Karpas-422 (cell line): ENCODE measurements at places on chromosomes 7 and 10. TPM values are rescaled to one million over a fixed set of nuclear protein-coding genes. Genes with fewer than 3 reads are reported as not detected.
A peak's percentile ranks its signal among the peaks of the same experiment; 100 is the strongest.

DNA sequence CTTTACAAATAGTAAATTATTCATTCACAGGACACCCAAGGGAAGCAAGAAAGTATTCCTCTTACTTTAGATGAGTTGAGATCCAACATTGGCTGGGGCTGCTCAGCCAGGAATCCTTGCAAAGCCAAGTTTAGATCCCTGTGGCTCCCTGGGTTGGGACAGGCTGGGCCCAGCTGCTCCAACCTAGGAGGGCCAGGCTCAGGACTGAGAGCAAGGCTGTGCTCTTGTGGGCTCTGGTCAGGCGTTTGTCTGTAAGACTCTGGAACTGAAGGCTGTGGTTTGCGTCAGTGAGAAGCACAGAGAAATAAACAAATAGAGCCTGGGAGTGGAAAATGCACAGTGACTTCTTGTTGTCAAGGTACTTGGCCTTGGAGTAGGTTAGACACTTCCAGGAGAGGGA, 53.2 kb upstream of the TMEM273 start:
- H3K36me3 ChIP-seq, result no peaks in the 10 kb centered on the region
- no peaks in the 10 kb centered on the region for H3K27me3 ChIP-seq
- no peak overlapping the region for H3K4me3 ChIP-seq

Gene SSC4D
- not detected in 2 replicates for total RNA-seq

- DNase-seq, result peak; percentile 75
- no peaks in the 10 kb centered on the region for H3K27me3 ChIP-seq
- no peaks in the 10 kb centered on the region for H3K36me3 ChIP-seq
These were observed 83.4 kb downstream of the ZRANB1 start for GRCh38 chr10:125025341-125025740.

Gene RAPGEF5
- 80.1 and 81.6 TPM in 2 replicates for total RNA-seq

DNA sequence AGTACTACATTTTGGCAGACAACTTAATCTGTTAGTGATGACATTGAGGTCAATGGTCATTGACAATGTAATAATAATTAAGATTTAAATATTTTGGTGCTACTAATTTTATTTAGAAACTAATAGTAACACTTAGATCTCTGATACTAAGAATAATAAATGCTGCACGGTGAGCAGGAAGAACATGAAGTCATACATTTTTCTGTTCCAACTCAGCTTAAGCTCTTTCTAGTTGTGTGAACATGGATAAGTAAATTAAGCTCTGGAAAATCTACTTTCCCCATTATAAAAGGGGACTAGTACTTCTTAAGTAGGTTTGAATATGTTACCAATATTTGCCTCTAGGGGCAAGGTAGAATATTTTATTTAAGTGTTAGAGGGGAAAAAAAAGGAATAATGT, 65.9 kb upstream of the MEOX2 start:
- H3K36me3 ChIP-seq, result no peaks in the 10 kb centered on the region
- H3K27me3 ChIP-seq, result no peaks in the 10 kb centered on the region
- H3K27ac ChIP-seq, result no peak overlapping the region

DNA sequence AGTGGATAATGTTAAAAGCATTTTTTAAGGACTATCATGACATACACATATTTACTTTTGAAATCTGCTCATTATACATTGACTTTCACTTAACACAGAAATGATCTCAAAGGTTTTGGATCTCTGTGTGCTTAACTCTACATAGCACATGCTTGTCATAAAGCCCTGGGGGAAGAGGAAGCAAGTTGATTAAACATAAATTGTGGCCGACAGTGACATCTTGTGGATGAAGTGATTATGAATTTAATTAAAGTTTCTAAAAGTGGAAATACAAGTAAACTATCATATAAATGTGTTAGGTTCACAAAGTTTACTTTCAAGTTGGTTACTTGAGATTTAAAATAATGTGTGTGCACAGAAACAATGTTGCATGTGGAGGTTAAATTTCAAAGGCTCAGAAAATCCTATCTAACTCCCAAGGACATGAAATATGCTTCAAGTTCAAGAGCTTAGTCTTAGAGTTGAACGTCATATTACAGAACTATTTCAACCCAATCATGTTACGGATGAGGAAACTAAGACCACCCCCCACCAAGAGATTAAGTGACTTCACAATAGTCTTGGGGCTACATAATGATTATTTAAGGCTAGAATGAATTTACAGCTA, 1247.8 kb downstream of the GATA3 start:
- H3K4me1 ChIP-seq, result no peaks in the 10 kb centered on the region
- H3K27me3 ChIP-seq, result no peaks in the 10 kb centered on the region
- DNase-seq, result peak; percentile 85

GRCh38 chr7:20220921-20221547, 3.9 kb upstream of the MACC1 start:
- peak; percentile 60 for DNase-seq
- peaks cover 56% of the 10 kb centered on the region for H3K4me1 ChIP-seq
- no peaks in the 10 kb centered on the region for H3K36me3 ChIP-seq
- peak overlapping the region; percentile 58 for H3K4me3 ChIP-seq
- no peaks in the 10 kb centered on the region for H3K27me3 ChIP-seq
- H3K27ac ChIP-seq, result peak overlapping the region; percentile 98

- no peak overlapping the region for H3K4me3 ChIP-seq
- H3K27me3 ChIP-seq, result no peaks in the 10 kb centered on the region
- DNase-seq, result no peak
- H3K27ac ChIP-seq, result no peak overlapping the region
These were observed 99.1 kb downstream of the UNCX start for GRCh38 chr7:1331561-1332467.
